CD4-positive, alpha-beta T cell treated with Interleukin-12 subunit alpha and Interleukin-12 subunit beta, for 1 hour (primary cell): ENCODE measurements at places on chromosomes 13 and 19.

GRCh38 chr19:13905634-13906520 is at the start of the genes BRME1 and CC2D1A:
TSS of gene BRME1 (minus strand) at chr19:13906117. CDS start at chr19:13904892, 1,225 bp downstream.
TSS of gene CC2D1A (plus strand) at chr19:13906201. CDS start at chr19:13906442, 241 bp downstream.
- peak; percentile 95 for DNase-seq

DNA sequence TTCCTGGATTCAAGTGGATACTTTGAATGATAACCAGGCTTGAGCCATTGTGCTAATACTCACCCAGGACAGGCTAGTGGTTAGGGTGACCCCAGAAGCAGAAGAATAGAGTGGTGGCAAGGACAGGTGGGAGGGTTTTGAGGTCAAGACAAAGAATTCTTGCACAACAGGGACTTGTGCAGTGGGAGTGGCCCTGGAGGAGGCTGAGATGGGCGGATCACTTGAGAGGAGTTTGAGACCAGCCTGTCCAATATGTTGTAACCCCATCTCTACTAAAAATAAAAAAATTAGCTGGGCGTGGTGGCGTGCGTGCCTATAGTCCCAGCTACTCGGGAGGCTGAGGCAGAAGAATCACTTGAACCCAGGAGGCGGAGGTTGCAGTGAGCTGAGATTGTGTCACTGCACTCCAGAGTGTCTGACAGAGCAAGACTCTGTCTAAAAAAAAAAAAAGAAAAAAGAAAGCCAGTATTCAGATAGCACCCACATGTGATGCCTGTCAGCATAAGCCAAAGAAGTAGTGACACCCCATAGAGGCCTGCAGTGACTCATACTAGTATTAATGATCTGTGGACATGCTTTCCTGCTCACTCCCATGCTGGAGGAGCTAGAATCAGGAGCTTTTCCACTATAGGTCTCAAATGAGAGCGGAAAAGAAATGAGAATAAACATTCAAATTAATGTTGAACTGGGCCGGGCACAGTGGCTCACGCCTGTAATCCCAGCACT is 78.7 kb downstream of the RNF17 start:
- DNase-seq, result no peak

GRCh38 chr19:19500975-19501644 is 14.2 kb downstream of the TSSK6 start:
- no peak for DNase-seq

DNA sequence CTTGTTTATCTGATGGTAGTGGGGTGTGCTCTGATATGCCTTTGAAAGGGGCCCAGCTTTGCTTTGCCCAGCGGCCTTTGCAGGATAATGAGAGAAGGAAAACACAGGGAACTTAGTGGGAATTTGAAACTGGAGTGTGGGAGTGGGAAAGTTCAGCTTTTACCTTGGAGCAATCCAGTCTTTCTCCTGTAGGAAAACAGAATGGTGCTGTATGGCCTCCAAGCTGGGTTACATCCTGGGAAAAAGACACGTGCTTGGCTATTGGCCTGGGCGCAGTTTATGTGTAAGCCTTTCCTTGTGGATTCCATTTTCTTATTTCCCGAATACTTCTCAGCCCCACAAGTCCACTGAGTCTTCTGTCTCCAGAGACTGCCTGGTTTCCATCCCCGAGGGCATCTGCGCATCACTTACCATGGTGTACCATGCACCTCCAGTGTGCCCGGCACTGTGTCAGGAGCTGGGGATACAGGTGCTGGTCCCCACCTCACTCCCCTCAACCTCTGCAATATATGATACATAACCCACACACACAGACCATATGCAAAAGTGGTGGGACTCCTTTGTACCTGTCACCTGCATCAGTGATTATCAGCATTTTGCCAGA is 31.5 kb downstream of the ACTN4 start:
- DNase-seq, result no peak

GRCh38 chr19:31306006-31306753 is 43.1 kb downstream of the TSHZ3 start:
- no peak for DNase-seq

- no peak for DNase-seq
Observed at GRCh38 chr19:13803038-13803437, 7.8 kb downstream of the ZSWIM4 start.

DNA sequence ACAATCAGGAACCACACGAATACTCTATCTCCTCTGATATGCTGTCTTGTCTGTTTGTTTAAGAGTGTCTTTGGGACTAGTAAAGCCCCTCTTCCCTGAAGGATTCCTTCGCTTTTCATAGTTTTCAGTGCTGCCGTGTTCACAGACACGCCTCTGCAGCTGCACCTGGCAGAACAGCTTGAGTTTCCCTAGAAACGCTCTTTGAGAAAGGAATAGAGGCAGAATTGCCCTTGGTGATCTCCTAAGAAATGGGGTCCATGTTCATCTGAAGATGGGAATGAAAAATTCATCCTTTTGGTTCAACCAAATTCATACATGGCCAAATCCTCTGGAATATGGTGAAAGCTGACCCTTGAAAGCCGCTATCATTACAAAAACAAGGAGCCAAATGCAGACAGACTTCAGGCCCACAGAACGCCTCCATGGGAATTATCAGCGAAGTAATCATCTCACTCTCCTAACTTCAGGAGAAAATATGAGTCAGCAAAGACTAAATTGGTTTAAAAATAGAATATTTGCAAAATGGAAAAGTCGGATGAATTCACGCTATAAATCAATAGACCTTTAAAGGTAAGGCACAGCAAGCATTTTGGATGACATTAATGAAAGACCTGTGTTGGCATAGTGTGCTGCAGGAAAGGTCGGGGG is 5.5 kb downstream of the SACS start:
- DNase-seq, result no peak

GRCh38 chr19:18946918-18947317 is 5.9 kb upstream of the HOMER3 start:
- no peak for DNase-seq

- DNase-seq, result no peak
Observed at GRCh38 chr19:50547385-50548190, 20.6 kb downstream of the LRRC4B start.

DNA sequence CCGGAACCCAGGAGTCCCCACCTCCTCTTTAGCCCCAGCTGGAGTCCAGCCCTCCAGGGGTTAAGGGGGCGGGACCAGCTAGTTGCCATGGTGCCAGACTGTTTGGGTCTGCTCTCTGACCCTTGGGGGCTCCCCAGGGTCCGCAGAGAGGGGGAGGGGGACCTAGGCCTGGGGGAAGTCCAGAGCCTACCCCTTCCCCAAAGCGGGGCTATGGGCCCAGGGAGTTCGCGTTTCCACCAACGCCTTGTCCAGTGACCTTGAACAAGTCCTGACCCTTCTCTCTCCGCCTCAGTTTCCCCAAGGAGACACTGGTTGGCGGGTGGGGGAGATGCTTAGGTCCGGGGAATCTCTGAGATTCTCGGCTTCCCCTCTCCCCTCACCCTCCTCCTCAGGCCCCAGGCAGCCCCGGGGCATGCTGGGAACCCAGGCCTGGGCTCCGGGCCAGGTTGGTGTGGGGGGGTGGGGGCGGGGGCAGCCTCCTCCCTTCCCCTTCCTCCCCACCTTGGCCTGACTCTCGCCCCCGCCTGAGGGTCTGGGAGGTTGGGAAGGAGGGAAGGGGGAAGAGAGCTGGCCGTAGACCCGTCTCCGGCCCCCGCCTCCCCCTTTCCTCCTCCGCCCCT is 2.6 kb upstream of the SPACA6 start:
- DNase-seq, result peak; percentile 87

- no peak for DNase-seq
Observed at GRCh38 chr19:30896554-30896953, 452.7 kb downstream of the TSHZ3 start.

- no peak for DNase-seq
Observed at GRCh38 chr13:51035469-51035868, 75.6 kb downstream of the C13orf42 start.

GRCh38 chr13:47997384-47997783 is 3.7 kb downstream of the SUCLA2 start:
- DNase-seq, result no peak

DNA sequence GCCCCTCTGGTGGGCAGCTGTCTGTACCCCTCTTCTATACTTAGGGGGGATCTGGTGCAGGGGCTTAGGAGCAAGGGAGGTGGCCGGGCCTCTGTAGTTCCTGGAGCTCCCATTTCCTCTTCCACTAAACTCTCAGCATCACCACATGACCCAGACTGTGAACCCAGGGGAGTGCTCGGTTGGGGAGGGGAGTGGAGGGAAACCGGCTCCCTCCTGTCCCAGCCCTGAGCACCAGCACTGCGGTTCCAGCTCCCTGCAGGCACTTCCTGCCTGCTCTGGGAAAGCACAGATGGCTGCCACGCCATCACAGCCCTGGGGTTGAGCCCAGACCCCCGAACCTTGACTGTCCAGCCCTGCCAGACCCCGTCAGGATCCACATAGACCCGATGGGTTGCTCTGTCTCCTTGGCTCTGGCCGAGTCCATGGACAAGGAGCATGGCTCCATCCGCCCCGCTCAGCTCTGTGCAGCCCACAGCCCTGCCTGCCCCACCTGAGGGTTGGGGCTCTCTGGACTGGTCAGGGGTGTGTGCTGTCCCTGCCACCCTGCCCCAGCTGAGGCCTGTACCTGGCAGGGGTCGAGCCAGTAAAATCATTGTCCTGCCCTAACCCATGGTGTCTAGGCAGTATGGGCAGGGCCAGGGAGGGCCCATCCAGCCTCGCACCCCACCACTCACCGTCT is 36.0 kb upstream of the SLC7A10 start:
- no peak for DNase-seq

GRCh38 chr13:74168263-74168675 is 34.1 kb upstream of the KLF12 start:
- DNase-seq, result no peak
